PC-9 (cell line): ENCODE measurements at places on chromosomes 4 and X. TPM values are rescaled to one million over a fixed set of nuclear protein-coding genes. Genes with fewer than 3 reads are reported as not detected.

The WNK3 gene
- not detected in 2 replicates for total RNA-seq

The FGF2 gene
- 1.4 and 2.1 TPM in 2 replicates for total RNA-seq

DNA sequence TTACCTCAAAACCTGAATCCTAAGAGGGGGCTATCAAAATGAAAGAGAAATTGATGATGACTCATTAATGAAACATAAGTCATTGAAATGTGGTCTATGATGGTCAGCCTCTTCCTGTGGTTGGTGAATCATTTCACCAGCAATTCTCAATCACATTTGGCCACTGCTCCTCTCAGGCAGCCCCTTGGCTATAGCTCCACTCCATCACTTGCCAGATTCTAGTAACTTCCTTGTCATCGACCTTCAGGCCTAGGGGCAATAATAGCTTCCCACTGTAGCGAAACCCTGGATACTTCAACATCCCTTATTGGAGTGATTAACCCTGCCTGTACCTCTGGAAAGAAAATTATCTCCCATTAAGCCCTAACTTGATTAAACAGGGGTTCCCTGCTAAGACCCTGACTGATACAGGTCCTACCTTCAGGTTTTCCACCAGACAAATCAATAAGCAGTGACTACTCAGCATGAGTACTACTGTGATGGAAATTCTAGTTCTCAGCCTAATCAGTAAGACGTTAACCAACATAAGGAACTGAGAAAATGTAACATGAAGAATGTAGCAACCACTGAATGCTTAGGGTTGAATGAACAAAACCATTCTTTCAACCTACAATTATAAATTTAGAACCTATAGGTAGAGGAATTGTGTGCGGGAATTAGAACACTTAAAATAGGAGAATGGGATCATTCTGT lies 30.4 kb downstream of the ADH7 start:
- no peaks in the 10 kb centered on the region for H3K27me3 ChIP-seq
- peak overlapping the region; percentile 21; the same call in 1 of the 2 replicates for H3K27ac ChIP-seq

The FAM149A gene
- total RNA-seq, result 0.26 and 0.80 TPM in 2 replicates

- DNase-seq, result no peak
- no peaks in the 10 kb centered on the region for H3K36me3 ChIP-seq
- no peak overlapping the region for H3K27ac ChIP-seq
- no peaks in the 10 kb centered on the region for H3K27me3 ChIP-seq
- H3K4me1 ChIP-seq, result no peaks in the 10 kb centered on the region
These were observed 108.7 kb upstream of the ATP6AP2 start for GRCh38 chrX:40471965-40472648.

The DKK2 gene
- total RNA-seq, result not detected in 2 replicates

- H3K4me3 ChIP-seq, result no peak overlapping the region
- no peaks in the 10 kb centered on the region for H3K27me3 ChIP-seq
- H3K36me3 ChIP-seq, result no peaks in the 10 kb centered on the region
- H3K27ac ChIP-seq, result no peak overlapping the region
- no peak for DNase-seq
- peaks cover 11% of the 10 kb centered on the region for H3K4me1 ChIP-seq
These were observed 187.6 kb downstream of the RAPGEF2 start for GRCh38 chr4:159290321-159291030.

- H3K4me1 ChIP-seq, result peaks cover 22% of the 10 kb centered on the region
- no peaks in the 10 kb centered on the region for H3K36me3 ChIP-seq
- no peak for DNase-seq
- H3K27ac ChIP-seq, result peak overlapping the region; percentile 71; the same call in 1 of the 2 replicates
These were observed 222 bp downstream of the SMAD1 start for GRCh38 chr4:145481942-145482208.

DNA sequence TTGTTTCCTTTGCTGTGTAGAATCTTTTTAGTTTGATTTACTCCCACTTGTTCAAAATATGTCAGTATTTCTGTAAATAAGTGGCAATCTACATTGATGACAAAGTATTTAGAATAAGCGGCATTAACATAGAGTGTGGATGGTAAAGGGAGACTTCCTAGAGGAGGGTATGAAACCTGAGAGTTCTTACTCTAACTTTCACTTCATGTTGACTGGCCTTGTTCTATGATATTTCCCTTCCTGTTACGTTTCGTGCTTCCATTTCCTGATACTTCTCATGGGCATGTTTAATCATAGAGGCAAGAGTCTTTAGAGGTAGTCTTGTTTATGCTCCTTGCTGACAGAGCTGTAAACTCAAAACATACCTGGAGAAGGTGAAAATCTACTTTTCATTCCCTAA lies 408.9 kb downstream of the GLUD2 start:
- H3K36me3 ChIP-seq, result no peaks in the 10 kb centered on the region
- H3K4me3 ChIP-seq, result no peak overlapping the region
- H3K4me1 ChIP-seq, result no peaks in the 10 kb centered on the region; the same call in 1 of the 2 replicates
- no peak overlapping the region for H3K27ac ChIP-seq
- no peak for DNase-seq

The TRPC5OS gene
- not detected in 2 replicates for total RNA-seq

The THAP9 gene
- total RNA-seq, result 3.4 and 3.5 TPM in 2 replicates

The P2RY8 gene
- not detected in 2 replicates for total RNA-seq

DNA sequence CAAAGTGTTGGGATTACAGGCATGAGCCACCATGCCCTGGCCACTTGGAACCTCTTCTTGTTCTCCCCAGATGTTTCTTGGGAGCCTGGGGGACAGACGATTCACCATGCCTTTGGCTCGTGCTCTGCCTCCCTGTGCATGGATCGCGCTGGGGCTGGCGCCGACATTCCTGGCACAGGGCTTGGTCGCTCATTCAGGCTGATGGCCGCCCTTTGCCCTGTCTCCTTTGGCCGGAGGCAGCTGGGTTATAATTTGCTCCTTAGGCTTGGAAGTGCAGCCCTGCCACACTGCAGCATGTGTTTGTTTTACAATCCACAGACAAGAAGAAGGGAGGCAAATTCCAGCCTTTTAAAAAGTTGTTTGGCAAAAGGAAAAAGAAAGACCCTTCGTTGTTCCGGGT lies 115.3 kb downstream of the AASDH start:
- H3K27ac ChIP-seq, result no peak overlapping the region
- no peak for DNase-seq
- H3K4me1 ChIP-seq, result no peaks in the 10 kb centered on the region
- H3K4me3 ChIP-seq, result no peak overlapping the region
- no peaks in the 10 kb centered on the region for H3K36me3 ChIP-seq

- H3K4me1 ChIP-seq, result no peaks in the 10 kb centered on the region
- no peak overlapping the region for H3K4me3 ChIP-seq
- no peaks in the 10 kb centered on the region for H3K27me3 ChIP-seq
These were observed 142.0 kb downstream of the SLC10A7 start for GRCh38 chr4:146379744-146380143.

DNA sequence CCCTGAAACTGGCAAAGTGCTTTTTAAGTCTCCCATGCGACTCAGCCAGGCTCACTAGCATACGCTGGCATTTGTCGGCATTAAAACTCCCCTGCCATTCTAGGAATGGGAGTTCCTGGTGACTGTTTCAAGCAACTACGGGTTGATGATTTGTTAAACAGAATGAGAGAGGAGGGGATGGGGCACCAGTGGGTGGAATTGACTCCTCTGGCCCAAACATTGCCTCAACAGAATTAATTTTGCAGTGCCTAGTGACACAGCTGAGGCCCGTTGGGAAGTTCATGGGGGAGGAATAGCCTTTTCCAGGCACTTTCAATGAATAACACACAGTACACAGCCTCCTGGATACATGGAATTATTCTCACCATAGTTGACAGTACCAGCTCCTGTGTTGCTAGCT lies 30.1 kb downstream of the NEUROG2 start:
- no peak overlapping the region for H3K27ac ChIP-seq
- no peak overlapping the region for H3K4me3 ChIP-seq
- DNase-seq, result no peak
- H3K4me1 ChIP-seq, result no peaks in the 10 kb centered on the region

DNA sequence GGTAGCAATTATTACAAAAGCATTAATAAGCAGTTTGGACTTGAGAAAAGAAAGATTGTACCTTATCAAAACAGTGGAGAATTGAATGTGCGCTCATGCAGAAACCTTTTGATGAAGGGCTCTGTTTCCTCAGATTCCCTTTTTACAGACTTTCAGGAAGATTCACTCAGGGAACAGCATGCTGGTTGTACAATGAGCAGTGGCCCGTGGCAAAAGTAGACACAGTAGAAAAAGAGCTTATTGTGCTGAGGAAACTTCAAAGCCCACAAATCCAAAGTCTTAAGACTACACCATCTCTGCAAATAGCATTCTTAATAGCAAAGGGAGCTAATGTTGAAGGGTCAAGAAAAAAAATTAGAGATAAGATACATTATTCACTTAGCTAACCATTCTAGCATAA lies 858.9 kb downstream of the PDHA2 start:
- H3K4me1 ChIP-seq, result no peaks in the 10 kb centered on the region
- no peak for DNase-seq
- no peak overlapping the region for H3K4me3 ChIP-seq
- H3K27ac ChIP-seq, result no peak overlapping the region
- no peaks in the 10 kb centered on the region for H3K27me3 ChIP-seq
- no peaks in the 10 kb centered on the region for H3K36me3 ChIP-seq

The UGT2B7 gene
- not detected in 2 replicates for total RNA-seq

DNA sequence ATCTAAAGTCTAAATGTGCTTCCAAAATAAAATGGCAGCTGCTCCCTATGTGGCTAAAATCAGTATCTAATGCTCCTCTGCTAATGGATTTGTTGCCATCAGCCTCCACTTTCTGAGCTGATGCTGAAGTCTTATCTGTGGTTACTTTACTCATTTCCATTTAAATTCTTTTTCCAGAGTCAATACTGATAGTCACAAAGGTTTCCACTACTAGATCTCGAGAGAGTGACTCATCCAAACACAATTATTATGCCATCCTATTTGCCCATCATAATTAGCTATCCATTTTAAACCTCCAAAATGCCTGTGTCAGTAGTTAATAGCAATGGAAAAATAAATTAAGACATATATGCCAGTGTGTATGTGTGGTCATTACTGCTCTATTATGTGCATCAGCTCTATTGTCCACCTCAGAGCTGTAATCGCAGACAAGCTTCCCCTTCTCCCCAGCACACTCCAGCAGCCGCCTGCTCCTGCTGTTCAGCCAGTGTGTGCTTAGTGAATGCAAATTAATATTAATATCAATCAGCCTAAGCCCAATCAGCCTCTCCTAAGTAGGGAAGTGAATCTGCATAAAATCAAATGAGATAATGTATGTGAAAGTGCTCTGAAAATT lies 199.8 kb upstream of the ZIC3 start:
- no peaks in the 10 kb centered on the region for H3K27me3 ChIP-seq
- no peaks in the 10 kb centered on the region for H3K36me3 ChIP-seq
- no peak for DNase-seq
- no peak overlapping the region for H3K4me3 ChIP-seq

DNA sequence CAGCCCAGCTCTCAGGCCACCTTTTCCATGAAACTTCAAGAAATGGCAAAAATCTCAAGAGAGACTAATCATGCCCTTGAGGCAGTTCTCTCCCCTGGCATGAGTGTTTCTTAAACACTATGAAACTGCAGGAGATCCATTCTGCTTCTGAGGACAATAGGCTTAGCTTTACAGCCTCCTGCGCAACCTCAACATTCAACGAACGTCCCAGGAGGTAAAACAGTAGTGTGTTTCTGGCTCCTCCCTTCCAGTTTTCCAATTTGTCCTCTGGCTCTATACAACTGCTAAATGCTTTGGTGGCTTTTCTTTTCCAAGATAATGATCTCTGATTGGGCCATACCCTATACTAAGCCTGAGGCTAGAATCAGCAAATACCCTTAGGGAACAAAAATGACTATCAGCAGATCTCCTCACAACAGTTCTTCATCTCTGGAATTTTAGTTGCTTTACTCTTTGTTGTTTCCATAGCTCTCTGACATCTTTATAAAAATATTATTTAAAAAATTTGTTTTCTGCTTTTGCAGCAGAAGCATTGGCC lies 87.0 kb upstream of the FAT1 start:
- DNase-seq, result no peak
- H3K27ac ChIP-seq, result no peak overlapping the region
- H3K4me3 ChIP-seq, result no peak overlapping the region
- H3K36me3 ChIP-seq, result no peaks in the 10 kb centered on the region
- no peaks in the 10 kb centered on the region for H3K27me3 ChIP-seq

- peak overlapping the region; percentile 55 for H3K4me3 ChIP-seq
- no peak overlapping the region for H3K27ac ChIP-seq
- H3K36me3 ChIP-seq, result no peaks in the 10 kb centered on the region
These were observed 45.9 kb upstream of the CDKN2AIP start for GRCh38 chr4:183398298-183399125.
